KBM-7 (cell line): ENCODE measurements at places on chromosomes 1 and 21.
A peak's percentile ranks its signal among the peaks of the same experiment; 100 is the strongest.

GRCh38 chr1:29247044-29247443, 10.7 kb downstream of the PTPRU start:
- no peak for DNase-seq

DNA sequence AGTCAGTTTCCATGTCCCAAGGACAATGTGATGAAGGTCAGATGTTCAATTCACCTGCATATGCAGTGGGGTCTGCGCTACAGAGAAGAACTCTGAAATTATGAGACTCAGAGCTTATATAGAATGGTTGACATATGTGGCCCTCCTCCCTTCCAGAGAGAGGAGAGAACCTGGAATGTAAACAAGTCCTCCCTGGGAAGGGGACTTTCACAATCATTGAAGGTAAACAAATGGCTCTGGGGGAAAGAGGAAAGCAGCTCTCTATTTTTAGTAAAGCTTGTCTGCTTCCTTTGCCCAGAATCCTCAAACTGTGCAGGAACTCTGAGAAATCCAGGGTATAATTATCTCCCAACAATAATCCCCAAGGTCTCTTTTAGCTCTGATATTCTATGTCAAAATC, 9.8 kb downstream of the OVGP1 start:
- DNase-seq: no peak

DNA sequence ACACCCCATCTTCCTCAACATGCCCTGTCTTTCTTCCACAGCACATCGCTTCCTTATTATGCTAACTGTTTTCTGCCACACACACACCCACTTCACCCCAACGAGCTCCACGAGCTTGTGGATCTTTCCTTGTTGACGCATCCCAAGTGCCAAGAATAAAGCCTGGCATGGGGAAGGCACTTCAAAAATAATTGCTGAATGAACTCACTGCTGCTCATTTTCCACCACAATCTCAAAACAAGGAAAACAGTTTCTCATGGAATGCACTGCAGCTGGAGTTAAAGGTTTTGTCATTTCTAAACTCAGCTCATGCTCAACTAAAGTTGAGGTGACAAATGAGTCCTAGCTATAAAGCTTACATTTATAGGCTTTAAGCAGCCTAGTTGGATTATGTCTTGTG, 86.0 kb downstream of the TIAM1 start:
- DNase-seq: no peak

- no peak for DNase-seq
These were observed 374.0 kb downstream of the NTNG1 start for GRCh38 chr1:107514841-107515240.

GRCh38 chr1:91012196-91012595, 9.6 kb downstream of the ZNF644 start:
- no peak for DNase-seq

- no peak for DNase-seq
These were observed 6.9 kb upstream of the CDC42BPA start for GRCh38 chr1:227325156-227325555.

- no peak for DNase-seq
These were observed 59.1 kb upstream of the PDC start for GRCh38 chr1:186519982-186520381.

DNA sequence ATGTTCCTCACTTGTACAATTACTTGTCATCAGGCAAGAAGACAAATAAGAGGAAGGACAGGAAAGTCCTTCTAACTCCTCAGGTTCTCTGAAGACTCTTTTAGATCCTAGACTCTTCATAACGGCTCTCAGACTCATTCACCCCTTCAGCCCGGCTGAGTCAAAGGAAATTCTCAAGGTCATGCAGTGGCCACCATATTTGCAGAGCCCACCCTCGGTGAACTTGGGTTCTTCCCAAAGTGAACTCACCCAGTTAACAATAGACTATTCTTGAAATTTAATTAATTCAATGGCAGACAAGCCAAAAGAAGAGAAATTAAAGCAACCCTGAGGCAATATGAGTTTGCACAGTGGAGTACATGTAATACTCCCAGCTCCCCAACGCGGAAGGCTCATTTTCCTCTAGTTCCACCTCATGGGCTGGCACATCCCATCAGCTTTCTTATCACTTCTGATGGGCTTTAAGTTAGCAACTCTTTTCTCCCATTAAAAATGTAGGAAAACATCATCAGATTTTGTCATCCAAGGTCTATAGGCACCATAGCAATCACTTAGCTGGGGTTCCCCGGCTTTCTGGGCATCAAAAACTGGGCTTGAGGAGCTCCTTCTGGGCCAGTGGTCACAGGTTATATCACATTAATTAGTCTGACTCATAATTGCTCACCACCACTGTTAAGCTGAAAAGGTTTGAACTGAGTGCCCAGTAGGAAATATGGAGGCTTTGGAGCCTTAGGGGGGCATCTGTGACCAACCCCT, 27.8 kb upstream of the TIAM1 start:
- DNase-seq: no peak

DNA sequence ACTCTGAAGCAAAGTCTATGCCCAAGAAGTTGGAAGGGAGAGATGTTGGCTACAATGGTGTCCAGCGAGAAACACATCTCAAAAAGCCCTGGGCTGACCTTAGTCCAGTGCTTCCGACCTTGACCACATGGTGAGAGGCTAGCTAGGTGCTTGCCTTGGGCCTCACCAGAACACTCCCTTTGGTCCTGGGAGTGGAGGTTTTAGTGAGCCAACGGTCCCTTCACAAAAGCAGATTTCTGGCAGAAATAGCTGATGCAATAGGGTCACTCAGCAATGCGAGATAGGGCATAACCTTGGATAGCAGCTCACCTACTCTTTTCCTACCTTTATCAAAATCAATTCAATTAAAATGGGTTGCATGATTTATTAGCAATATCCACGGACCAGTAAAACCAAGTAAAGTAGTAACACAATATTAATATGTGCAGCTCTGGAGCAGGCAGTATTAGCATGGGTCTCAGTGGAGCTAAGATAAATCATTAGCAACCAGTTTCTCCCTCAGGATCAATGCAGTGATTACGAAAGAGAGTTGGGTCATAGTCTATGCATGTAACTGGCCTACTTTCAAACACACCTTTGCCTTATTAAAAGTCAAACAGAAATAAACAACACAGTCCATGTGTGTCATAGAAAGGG, 1.9 kb downstream of the SLC30A10 start:
- no peak for DNase-seq

- DNase-seq: peak; percentile 7
These were observed 9.7 kb upstream of the KRTAP7-1 start for GRCh38 chr21:30839304-30839703.

DNA sequence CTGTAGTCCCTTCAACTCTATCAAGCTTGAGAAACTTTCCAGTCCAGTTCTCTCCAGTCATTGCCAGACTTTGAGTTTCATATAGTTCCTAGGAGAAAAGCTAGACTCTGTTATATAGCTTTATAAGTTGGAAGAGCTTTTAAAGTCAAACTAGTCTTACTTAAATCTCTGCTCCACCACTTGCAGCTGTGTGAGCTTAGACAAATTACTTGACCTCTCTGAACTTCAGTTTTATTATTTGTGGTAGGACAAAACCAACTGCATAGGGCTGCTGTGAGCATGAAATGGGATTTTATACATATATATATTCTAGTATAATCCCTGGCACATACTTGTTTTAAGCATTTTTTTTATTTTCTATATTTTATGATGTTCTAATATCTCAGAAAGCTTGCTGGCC, 338.7 kb upstream of the NR5A2 start:
- DNase-seq: no peak

DNA sequence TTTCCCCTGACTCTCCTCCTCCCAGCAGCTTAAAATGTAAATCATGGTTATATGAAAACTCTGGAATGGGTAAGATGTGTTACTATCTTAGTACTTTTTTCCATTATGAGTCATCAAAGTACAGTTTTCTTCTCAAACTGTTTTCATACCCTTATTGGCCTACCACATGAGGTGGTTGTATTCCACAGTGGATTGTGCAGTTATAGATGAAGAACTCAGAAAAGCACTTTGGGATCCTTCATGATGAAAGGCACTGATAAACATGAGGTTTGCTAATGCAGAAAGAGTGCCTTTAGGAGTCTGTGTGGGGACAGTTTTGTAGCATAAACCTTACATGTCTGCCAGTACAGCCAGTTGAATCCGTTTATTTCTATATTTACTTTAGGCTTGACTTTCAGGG, 32.0 kb upstream of the MYOCOS start:
- no peak for DNase-seq

DNA sequence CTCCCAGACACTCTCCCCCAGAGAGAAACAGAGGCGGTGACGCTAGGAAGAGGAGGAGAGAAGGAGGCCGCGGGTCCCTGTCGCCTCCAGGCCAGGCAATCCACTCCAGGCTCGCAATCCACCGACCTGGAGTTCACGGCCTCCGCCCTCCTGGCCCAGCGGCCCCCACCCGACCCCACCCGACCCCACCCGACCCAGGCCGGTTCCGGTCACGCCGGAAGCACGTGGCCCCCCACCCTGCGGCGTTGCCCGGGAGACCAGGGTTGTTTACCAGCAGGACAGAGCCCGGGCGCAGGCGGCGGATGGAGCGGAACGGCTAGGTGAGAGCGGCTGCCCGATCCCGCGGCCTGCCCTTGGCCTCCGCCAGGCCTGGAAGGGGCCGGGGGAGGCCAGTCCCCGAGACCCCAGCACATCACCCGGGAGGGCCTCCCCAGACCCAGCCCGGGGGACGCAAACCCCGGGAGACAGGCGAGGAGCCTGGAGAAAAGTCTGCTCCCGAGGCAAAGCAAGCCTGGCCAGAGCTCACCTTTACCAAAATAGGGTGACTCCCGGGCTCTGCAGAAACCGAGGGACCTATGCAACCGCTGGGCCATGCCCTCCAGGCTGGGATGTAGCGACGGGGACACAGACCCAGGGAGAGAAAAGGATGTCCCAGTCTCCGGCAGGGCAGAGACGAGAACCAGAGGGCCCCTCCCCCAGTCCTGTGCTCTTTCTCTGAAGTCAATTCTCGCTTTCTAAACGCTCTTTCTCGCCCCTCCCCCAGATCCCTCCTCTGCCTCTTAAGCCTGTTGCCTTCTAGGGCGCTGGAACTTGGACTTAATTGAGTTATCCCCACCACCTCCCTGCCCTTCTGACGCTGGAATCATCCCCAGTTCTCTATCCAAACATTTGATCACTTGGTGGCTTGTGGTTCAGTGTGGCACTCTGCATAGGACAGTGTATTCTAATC, at the start of the genes PLA2G2C and UBXN10:
TSS of gene PLA2G2C (minus strand) at position 685 of the 949 bp plus-strand sequence. CDS start 9,155 bp downstream, outside the sequence.
TSS of gene UBXN10 (plus strand) at position 263 of the 949 bp plus-strand sequence. CDS start 4,466 bp downstream, outside the sequence.
- DNase-seq: no peak

DNA sequence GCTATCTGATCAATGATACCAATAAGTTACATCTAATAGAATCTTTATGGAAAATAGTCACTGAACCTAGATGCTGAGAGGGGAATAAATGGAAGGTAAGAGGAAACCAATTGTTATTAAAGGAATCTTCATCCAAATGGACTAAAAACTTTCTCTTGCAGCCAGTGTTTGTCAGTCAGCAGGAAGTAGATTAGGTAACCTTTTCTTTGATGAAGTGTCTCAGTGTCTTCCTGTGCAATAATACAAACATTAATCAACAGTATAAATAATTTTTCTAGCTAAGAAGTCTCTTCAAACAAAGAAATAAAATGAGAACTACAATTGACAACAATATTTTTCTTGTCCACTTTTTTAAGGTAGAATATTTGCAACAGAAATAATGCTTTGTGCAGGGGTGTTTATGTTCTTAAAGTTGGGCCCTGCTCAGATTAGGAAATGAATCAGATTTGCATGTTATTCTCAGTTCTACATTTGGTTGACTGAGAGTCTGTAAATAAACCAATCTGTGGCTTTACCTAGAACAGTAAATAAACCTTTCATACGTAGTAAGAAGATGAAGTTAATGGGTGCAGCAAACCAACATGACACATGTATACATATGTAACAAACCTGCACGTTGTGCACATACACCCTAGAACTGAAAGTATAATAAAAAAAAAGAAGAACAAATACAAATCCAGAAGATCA, 391.4 kb downstream of the MRPL39 start:
- DNase-seq: no peak

DNA sequence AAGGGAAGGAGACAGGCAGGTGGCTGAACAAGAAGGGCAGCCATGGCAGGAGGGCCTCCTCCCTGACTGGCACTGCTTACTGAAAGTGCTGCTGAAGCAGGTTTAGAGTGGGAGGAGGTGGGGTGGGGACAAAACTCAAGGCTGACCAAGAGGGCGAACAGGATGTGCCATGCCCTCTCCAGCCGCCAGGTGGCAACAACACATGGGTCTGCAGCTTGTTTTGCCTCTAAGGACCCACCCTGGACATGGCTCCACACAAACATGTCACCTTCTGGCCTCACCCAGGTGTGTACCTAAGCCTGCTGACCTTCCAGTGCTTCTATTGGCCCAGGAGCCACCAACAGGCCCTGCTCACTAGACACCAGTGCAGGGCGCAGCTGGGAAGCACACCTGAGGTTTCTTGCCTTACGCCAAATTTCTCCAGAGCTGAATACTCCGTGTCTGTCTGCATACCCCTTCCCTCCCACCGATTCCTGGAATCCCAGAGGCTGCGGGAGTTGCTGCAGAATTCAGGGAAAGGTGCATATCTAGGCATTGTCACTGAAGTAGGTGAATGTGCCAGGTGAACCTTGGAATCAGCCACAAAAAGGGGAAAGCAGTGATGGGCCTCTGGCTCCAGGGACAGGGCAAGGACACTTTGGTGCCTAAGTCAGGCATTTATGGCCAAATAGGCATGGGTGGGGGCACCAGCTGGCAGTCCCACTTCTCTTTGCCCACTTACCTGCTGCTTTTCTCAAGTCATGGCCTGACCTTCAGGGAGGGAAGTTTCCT, 5.3 kb downstream of the PSRC1 start:
- peak; percentile 86 for DNase-seq

- DNase-seq: no peak
These were observed 1.5 kb downstream of the B4GALT2 start for GRCh38 chr1:43980255-43981134.

DNA sequence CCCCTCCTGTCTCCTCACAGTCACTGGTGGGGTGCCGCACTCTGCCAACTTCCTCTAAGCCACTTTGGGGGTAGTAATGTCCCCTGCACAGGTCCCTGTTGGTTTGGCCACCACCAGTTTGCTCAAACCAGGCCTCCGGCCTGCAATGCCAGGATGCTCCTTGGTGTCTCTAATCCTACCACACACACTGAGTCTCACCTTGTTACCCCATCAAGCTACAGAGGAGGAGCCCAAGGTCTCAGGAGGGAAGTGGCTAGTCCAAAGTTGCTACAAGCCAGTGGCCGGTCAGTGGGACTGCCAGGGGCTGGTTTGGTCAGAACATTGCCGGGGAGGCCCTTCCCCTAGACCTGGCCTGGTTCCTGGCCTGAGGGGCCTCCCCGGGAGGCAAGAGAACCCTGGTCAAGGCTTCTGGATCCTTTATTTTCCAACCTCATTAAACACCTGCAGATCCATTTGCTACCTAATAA, 21.5 kb upstream of the LRP8 start:
- DNase-seq: no peak

GRCh38 chr1:73106931-73107330, 824.6 kb upstream of the NEGR1 start:
- no peak for DNase-seq

- DNase-seq: no peak
These were observed 3.8 kb downstream of the PBXIP1 start for GRCh38 chr1:154951901-154952657.
